Stimulated activated CD8-positive, alpha-beta memory T cell treated with anti-CD3 and anti-CD28 coated beads, Interleukin-4, amount 100 ng/mL, for 1 hour (primary cell): ENCODE measurements at places on chromosomes 11 and 22.

GRCh38 chr11:30312243-30312642 lies 10.7 kb upstream of the ARL14EP start:
- DNase-seq = no peak

DNA sequence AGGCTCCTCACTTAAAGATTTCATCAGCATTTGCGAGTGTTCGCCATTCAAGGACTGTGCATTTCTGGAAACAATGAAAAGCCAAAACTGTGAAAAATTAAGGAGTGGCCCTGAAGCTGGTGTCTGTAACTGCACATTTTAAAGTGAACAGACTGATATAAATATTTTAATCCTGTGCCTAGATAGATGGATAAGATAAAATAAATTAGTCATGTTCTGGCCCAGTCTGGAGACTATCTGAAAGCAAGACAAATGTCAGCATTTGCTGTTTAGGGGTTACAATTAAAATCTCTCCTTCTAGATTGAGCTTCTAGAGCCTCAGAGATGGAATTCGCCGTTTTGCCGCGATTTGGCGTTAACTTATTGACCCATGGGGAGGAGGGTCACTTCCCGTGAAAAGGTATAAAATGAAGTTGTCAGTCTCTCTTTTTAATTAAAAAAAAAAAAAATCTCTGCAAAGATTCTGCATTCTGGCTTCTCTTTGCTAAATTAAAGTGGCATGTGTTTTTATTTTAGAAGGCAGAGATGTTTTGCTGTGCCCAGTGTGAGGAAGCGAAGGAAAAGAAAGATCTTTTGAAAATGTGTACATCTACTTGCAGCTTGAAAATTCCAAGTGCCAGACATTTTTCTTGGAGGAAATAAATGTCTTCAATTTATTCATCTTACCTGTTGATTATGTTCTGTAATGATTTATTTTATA lies 79.7 kb upstream of the WNT7B start:
- DNase-seq = no peak

GRCh38 chr11:112024178-112024772 lies 933 bp upstream of the DLAT start:
- no peak for DNase-seq

GRCh38 chr11:124176925-124177715 lies 6.0 kb upstream of the OR10D3 start:
- no peak for DNase-seq

GRCh38 chr11:128670631-128671030 lies 23.2 kb upstream of the FLI1 start:
- DNase-seq = no peak

- no peak for DNase-seq
Measured at GRCh38 chr11:75244052-75244814, 3.7 kb downstream of the TPBGL start.

- DNase-seq = peak; percentile 17
Measured at GRCh38 chr11:131694526-131695424, 324.4 kb downstream of the NTM start.

DNA sequence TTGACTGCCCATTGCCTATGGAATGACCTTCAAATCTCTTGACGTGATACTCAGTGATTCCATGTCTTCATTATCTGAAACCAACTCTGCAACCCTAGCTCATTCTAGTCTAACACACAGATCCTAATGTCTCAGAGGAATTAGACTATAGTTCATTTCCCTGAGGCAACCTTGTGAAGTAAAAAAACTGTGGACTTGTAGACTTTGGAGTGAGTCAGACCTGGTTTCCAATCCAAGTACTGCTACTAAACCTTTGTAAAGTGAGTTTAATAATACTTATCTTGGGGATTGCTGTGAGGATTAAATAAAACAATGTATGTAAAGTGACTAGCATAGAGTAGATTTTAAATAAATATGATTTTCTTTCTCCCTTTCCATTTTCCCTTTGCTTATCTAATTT lies 226.1 kb downstream of the BLID start:
- DNase-seq = no peak

DNA sequence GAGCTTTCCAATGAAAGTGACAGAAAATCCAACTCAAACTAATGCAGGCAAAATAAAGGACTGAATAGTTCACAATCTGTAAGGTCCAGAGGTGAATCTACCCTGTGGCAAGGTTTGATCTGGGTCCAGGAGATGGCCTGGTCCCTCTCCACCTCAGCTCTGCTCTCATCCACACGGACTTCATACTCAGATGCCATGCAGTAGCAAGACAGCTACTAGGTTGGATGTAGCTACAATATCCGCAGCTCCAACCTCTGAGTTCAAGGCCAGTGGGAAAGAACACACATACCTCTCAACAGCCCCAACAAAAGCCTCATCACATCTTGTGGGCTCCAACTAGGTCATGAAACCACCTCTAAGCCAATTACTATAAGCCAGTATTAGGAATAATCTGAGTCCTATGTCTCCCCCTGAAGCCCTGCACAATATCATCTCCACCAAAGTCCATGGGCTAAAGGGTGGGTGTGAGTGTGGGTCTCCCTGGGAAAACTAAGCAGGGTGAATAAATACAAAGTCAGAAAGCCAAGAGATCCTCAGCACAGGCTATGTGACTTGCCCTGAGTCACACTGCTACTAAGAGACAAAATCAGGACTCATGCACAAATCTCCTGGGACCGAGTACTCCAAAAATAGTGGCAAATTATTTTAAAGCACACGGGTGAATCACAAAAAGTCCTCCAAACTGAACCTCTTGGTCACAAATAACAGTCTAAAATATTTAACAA lies 78.8 kb downstream of the LARGE1 start:
- no peak for DNase-seq

- no peak for DNase-seq
Measured at GRCh38 chr11:64122411-64123410, 43.2 kb downstream of the MACROD1 start.

GRCh38 chr22:22746963-22747933 lies 102.8 kb downstream of the GGTLC2 start:
- no peak for DNase-seq

- DNase-seq = no peak
Measured at GRCh38 chr11:1501421-1502167, 15.0 kb upstream of the MOB2 start.

DNA sequence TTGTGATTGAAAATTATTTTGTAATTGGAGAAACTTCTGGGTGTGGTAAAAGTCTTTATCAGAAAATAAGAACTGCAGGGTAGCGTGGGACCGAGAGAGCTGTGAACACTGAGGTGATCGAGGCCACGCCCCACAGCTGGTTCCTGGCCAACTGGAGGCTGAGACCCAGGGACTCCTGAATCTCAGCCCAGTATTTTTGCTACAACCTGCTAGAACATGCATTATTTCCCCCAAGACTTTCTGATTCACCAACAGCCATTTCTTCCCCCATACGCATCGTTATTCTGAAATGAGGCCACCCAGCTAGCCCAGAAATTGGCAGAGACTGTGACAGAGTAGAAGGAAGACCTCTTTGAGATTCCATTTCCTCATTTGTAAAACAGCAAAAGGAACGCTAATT lies 3.4 kb upstream of the FGF19 start:
- no peak for DNase-seq

GRCh38 chr22:43972931-43973462 lies 17.8 kb downstream of the SAMM50 start:
- DNase-seq = no peak

GRCh38 chr11:13503393-13503792 lies 7.6 kb upstream of the PTH start:
- DNase-seq = no peak

DNA sequence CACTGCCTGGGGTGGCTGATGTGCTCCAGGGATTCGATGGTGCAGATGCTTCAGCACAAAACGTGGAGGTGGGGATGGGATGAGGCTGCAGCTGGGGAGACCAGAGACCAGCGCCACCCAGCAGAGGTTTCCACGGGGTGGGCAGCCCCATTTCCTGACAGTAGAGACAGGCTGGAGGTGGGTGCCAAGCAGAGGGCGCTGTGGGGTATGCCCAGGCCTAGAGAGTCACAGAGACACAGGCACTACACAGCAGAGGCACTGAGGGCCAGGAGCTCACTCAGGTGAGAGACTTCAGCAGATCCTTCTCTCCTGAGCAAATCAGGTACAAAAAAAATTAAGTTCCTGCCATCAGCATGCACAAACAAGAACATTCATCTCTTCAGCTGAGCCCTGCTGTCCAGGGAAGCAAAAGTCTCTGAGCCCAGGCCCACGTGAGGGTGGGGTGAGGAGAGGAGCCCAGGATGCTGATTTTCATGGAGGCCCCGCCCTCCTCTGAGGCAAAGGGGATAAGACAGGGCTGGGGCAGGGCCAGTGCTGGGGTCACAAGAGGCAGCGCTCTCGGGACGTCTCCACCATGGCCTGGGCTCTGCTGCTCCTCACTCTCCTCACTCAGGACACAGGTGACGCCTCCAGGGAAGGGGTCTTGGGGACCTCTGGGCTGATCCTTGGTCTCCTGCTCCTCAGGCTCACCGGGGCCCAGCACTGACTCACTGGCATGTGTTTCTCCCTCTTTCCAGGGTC lies 53.1 kb downstream of the GGTLC2 start:
- no peak for DNase-seq

DNA sequence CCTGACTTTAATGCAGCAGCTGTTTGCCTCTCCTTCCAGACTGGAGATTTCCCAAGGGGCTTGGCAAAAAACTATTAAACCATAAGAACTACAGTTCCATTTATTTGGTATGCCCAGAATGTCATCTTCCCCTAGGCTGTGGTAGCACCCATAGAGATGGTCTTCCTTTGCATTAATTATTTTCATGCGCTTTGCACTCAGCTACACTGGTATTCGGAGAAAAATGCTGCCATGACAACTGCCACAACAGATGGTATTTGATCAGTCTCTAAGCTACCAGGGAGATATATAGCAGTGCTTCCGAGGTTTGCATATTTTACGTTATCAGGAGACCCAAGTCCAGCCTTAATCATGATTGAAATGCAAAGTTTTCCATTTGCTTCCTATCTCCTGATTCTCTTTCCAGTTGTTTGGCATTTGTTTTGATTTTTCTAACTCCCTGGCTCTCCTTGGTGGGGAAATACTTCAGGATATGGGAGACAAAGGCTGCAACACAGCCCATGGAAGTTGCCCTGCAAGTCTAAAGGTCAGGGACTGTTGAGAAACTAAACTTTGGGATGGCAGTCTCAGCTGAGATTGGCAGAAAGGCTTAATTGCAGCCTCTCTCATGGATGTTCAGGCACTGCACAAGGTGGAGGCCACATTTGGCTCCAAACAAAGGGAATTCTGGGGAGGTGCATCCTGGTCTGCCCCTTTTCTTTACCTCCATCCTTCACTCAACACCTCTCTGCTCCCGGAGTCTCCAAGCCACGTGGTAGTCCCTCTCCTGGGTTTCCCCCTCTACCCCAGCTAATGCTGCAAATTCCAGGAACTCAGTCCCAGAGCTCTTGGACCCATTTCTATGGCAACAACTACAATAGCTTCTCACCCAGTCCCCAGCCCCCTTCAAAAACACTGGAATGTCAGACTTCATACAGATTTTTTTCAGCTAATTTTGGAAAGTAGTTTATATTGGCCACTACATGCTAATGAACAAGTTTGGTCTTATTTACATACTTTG lies 151.8 kb downstream of the NAV2 start:
- no peak for DNase-seq

- DNase-seq = no peak
Measured at GRCh38 chr11:110491577-110492320, 62.0 kb downstream of the FDX1 start.

DNA sequence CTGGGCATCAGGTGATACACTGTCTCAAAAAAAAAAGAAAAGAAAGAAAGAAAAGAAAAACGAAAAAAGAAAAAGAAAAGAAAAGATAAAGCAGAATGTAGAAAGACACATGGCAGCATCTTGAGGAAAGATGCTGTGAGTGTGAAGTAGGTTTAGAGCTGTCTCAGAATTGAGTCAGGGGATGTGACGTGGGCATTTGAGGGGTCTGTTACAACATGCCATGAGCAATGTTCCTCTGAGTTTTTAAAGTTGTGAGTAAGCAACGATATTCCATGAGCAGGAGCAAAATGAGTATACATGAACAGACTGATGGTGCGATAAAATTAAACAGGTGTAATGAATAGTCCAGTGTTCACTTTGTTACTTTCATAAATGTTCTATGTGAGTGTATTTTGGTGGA lies 11.3 kb upstream of the QSER1 start:
- DNase-seq = no peak

DNA sequence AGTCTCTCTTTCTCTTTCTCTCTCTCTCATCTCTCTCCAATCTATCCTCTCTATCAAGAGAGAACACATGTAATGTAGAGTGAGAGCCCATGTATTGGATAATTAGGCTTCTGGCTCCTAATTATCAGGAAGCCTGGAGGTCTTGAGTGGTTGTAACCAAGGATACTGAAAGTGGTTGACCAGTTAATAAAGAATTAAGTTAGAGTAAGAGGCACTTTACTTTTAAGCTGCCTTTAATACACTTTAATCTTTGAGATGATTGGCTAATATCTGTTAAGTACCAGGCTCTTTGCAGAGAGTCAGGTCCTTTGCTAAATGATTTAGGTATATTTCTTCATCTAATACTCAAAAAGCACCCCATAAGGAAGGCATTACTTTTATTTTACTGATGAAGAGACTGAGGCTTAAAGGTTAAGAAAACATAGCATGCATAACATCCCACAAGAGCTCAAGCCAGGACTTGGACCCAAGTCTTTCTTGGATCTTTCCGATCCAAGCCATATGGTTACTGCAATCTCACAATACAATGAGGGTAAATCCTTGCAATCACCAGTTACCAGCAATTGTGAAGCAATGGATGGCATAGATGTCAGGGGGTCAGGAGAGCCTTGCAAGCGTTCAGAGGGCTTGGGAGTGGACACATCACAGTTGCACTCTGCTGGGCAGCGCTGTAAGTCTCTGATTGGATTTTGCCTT lies 22.1 kb downstream of the CD44 start:
- DNase-seq = no peak

DNA sequence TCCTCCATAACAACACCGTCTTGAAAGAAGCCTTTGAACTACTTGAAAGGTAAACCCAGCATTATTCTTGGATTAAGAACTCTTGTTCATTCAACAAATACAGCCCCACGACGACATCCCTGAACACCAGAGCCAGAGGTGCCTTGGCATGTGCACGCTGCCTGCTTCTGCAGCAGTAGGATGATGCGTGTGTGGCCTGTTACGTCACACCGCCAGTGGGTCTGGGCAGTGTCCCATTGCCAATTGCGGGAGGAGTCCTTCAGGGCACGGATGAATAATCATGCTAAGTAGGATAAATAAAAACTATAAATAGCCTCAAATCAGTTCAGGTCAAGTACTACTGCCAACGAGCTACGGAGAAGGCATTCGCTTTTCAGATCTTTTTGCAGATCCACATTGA lies 380.5 kb downstream of the SHANK2 start:
- DNase-seq = no peak
